ENCODE measurements at places on chromosomes 2 and 18.

- DNase-seq = no peak
Observed at GRCh38 chr2:160105366-160105765, 43.0 kb upstream of the PLA2R1 start.

DNA sequence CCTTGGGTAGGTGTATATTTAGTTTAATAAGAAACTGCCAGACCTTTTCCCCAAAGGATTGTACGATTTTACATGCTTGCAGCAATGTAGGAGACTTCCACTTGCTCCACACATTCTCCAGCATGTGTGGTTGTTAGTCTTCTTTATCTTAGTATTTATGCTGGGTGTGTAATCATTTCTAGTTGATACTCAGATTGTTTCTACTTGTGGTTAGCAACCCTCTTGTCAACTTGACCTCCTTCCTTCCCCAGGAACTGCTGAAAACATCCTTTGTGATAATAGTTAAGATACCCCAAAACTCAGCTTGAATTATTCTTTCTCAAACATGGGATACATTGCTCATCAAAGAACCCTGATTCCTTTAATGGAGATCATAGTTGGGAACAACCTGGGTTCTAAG is 37.2 kb upstream of the CYBRD1 start:
- no peak for DNase-seq

DNA sequence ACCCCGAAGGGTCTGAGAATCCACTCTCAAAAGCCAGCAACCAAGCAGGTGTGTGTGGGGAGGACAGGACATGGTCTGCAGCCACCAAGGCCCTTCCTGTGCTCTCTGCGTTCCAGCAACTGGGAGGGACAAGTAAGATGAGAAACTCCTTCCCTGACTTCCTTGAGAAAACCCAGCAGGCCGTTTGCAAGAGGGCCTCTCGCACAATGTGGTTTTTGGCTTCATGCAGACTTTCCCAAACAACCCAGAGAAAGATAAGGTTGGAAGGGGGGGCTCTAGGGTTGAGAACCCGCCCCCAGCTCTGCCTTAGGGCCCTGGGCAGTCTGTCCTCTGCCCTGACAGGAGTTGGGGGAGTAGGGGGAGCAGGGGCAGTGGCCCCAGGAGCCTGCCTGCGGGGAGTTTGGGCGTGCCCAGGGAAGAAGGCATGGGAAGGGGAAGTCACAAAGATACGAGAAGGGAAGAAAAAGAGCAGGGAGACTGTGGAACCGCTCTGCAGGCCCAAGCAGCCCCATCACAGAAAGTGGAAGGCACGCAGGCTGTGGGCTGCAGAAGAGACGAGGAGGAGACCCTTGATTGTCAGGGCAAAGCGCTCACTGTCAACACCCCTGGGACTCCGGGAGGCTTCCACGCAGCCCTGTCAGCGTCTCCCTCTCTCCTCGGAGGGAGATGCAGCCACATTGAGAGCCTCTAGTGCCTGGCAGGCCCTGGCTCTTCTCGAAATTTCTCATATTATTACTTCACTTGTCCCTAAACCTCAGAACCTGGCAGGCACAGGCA is 99.8 kb downstream of the SMAD7 start:
- DNase-seq = no peak

- no peak for DNase-seq
Observed at GRCh38 chr2:234556848-234557573, 60.1 kb upstream of the ARL4C start.

DNA sequence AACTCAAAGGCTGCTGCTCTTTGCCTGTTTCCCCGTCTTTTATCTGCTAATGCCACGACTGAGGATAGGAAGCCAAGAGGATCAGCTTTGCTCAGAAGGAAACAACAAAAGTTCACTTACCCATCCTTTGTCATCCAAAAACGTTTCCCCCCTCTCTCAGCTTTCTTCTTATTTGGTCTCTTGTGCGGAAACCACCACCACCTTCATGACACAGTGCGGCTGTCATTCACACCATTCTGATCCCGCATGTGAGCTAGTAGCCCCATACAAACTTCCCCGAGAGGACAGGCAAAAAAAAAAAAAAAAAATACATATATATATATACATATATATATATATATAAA is 656 bp downstream of the LRRTM4 start:
- no peak for DNase-seq

GRCh38 chr2:11866358-11867335 is 120.2 kb downstream of the LPIN1 start:
- no peak for DNase-seq

- no peak for DNase-seq
Observed at GRCh38 chr2:18745431-18746272, 156.3 kb upstream of the NT5C1B start.

DNA sequence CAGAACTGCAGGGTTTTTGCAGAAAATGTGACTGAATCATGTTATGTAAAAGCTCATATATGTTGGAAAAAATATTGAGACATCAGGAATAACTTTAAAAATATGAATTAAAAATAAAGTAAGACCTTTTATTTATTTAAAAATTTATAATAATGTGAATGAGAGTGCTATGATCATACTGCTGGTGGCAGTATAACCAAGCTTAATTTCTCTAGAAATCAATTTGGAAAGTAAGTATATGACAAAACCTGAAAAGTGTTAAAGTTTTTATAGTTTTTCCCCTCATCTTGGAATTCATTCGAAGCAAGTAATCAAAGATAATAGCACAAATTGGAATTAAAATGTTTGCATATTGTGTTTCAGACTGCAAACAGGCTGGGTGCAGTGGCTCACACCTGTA is 7.5 kb downstream of the SLC39A10 start:
- no peak for DNase-seq

DNA sequence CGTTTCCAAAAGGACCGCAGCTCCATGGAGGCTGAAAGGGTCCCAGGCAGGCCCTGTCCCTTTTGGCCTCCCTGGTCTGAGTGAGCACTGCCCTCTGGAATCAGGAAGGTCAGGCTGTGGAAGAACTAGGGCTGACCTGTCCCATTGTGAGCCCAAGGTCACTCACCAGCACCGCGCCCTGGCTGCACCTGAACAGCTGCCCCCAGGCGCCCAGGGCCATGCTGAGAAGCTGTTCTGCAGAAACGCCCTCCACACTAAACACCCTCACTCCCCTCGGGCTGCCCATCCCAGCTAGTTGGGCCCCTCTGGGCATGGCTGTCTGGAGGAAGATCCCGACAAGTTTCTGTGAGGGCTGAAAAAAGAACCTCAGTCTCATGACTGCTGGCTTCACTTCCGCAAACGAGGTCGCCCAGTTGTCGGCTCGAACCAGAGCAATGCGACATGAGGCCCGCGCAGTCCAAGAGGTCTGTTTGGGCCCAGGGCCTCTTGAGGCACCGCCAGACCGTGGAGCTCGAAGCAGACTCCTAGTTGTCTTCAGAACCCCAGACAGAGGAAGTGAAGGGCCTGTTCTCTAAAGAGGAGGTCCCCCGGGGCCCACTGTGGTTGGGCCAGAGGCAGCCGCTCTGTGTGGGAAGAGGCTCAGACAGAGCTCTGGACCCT is 64.4 kb downstream of the INPP5D start:
- no peak for DNase-seq

DNA sequence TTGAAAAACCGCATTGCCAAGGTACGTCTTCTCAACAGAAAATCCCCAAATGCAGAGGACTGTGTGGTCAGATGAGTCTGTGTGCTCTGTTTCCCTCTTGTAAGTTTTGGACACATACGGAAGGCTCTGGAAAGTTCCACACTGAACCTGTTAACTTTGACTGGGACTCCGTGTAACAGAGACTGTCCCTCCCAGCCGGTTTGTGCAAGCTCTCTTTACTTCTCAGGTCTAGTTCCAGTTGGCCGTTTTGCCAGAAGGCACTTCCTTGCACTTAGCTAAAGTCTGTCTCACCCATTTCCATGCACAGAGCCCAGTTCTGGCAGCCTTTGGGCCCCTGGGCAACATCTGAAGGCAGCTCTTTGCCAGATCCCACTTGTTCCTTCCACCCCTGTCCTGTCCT is 22.0 kb downstream of the EFHD1 start:
- DNase-seq = no peak

- no peak for DNase-seq
Observed at GRCh38 chr2:41598161-41598894, 449.5 kb upstream of the PKDCC start.

DNA sequence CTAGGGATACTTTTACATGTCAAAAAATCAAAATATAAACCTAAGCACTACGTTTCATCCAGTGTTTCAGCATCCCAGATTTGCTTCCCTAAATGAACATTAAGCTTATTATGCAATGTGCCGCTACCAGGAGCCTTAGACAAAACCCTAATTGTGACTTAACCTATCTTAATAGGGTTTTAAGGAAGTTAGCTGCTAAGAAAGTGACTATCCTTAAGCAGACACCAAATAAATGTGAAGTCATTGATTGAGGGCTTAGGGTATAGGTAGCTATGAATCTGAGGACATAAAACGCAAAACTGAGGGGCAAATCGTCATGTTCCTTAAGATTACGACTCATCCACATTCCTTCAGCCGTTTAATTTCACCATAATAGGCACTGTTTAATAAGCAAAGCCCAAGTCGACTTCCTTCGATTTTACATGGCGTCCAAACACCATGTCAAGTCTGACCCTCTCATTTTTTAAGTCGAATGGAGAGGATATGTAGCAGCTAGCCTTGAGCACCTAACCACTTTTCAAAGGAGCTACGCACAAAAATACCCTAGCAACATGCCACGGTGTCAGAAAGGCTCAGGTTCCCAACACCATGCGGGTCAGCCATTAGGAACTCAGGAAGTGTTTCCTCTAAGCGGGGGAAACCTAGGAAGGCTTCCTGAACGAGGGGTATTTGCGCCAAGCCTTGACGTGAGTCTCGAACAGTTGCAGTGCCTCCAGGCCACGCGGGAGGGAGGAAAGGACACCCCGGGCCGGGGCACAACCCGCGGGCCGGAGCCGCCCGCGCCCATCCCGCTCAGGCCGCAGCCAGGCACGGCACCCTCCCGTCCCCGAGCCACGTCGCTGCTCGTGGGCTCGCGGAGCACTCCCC is 1.0 kb downstream of the HDLBP start:
- no peak for DNase-seq

DNA sequence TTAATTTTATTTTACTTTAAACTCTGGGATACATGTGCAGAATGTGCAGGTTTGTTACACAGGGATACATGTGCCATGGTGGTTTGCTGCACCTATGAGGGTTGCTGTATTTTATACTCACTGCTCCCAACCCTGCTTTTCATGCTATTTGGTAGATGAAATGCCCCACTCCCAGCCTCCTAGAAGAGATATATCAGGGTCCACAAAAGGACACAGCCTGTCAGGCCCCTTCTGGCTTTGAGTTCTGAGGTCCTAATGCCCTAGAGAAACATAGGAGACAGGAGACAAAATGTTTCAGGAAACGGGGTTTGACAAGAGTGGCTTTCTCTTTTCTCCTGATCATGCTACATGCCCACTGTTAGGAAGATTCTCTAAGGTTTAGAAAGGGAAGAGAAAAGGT is 27.1 kb upstream of the SOX11 start:
- no peak for DNase-seq

- DNase-seq = no peak
Observed at GRCh38 chr18:32470460-32470713, 295 bp downstream of the GAREM1 start.

DNA sequence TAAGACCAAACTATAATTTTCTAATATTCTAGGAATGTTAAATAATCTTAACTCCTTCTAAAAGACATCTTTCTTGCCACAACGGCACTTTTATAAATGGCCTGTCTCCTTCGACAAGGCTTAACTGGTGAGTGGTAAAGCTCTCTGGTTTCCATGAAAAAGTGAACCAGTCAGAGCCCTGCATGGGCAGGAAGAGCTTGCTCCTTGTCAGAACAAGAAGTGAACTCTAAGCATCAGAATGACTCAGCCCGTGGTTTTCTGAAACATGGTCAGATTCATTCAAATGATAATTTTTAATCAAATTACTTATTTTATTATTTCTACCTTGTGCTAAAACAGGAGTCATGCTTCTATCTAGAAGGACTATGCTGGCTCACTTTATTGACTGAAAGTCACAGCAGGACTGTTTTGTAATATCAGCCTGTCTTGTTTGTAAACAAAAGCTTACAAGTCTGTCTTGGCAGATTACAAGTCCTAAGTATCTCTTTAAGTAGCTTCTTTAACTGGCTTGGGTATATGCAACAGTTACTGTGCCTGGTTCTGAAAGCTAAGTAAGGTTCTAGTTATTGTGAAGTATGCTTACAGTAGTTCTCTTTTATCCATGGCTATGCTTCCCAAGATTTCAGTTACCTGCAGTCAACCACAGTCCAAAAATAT is 245.4 kb downstream of the NAPG start:
- DNase-seq = no peak

DNA sequence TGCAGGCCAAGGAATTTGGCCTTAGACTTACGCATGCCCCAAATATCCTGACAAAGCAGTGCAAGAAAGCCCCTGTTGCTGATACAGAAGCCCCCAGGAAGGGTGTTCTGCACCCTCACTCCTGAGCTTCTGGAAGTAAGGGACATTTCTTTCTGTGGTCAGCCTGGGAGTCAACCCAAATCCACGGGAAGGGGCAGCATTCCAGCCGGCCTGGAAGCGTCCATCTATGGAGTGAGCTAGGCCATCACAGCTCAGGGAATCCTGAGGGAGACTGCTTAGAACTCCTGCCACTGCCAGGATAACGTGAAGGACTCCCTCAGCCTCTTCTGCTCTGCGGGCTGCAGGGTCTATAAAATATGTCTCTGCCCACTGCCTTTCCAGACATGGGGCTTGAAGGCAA is 173.9 kb downstream of the ANAPC1 start:
- DNase-seq = no peak

GRCh38 chr2:218860950-218861381 is 1.4 kb downstream of the WNT6 start:
- no peak for DNase-seq

DNA sequence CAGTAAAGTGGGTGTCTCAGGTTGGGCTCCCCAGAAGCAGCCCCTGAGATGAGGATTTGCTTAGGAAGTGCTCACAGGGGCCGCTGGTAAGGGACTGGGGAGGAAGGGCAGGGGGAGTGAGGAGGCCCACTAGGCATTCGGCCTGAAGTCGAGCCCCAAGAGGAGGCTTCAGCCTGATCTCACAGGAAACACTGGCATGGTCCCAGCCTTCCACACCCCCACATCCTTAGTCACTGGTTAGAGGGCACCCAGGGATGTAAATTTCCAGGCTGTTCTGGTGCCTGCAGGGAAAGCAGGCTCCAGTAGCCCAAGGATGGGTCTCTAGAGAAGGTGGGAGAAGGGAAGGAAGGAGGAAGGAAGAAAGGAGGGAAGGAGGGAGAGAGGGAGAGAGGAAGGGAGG is 22.4 kb upstream of the KCNK3 start:
- no peak for DNase-seq

DNA sequence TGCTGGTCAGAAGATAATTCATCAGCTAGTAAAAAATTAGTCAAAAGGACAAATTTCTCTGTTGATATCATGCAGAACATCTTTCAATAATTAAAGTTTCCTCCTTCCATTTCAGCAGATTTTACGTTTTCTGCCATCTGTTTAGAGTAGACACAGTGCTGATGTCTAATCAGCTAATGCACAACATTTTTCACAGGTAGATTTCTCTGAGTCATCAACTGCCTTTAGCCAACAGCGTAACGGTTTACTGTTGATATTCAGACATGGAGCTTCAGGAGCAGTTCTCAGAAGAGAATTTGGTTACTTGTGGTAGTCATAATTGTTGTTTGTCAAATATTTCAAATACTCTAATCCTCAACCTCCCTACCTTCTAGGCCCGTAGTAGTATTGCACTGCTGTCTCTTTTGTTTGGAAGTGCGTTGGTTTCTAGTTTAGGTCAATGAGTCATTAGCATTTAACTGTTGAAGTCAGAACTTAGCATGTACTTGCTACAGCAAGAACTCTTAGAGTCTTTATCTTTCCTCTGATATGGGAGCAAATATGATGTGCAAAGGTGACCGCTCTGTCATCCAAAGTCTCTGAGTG is 86.8 kb upstream of the TFPI start:
- no peak for DNase-seq

GRCh38 chr2:150178591-150178990 is 308.9 kb downstream of the RND3 start:
- DNase-seq = no peak

All from NCI-H2107 (cell line).